ENCODE measurements at places on chromosomes 16 and 17.
A peak's percentile ranks its signal among the peaks of the same experiment; 100 is the strongest.

- no peak for DNase-seq
These were observed 119.2 kb downstream of the RPTOR start for GRCh38 chr17:80663781-80664206.

- no peak for DNase-seq
These were observed 89.9 kb upstream of the ELAC2 start for GRCh38 chr17:13107676-13108235.

DNA sequence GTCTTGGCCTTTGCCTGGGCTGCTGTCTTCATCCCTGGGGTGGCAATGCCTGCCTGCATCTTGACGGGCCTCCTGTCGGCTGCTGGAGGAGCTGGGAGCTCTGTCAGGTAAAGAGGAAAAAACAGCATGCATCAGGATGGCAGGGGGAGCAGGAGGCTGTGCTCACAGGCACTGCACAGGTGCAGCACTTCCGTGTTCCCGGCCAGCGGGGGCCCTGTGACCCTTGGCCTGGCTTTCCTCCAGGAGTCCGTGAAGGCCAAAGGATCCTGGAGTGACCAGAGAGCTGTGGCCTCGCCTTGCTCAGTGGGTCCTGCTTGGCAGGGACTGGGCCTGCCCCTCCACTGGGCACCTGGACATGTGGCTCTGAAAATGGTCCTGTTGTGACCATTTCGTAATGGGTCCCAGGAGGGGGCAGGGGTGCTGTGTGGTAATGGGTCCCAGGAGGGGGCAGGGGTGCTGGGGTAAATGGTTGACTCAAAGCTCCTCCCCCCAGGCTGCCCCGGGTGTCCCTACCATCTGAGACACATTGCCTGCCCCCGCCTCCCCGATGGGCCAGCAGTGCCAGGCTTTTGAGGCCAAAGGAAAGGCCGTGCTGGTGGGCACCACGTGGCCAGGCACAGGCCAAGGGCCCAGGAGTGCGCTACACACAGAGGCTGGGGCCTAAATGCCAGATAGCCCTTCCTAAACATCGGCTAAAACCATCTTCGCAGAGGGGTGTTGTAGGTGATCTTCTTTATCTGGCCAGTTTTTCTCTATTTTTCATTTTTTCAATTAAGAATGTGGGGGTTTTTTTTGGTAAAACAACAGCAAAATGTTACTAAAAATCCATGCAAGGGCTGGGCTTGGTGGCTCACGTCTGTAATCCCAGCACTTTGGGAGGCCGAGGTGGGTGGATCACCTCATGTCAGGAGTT is 4.0 kb upstream of the FASN start:
- DNase-seq = no peak

- DNase-seq = no peak
These were observed 6.2 kb upstream of the CASC3 start for GRCh38 chr17:40134184-40134583.

DNA sequence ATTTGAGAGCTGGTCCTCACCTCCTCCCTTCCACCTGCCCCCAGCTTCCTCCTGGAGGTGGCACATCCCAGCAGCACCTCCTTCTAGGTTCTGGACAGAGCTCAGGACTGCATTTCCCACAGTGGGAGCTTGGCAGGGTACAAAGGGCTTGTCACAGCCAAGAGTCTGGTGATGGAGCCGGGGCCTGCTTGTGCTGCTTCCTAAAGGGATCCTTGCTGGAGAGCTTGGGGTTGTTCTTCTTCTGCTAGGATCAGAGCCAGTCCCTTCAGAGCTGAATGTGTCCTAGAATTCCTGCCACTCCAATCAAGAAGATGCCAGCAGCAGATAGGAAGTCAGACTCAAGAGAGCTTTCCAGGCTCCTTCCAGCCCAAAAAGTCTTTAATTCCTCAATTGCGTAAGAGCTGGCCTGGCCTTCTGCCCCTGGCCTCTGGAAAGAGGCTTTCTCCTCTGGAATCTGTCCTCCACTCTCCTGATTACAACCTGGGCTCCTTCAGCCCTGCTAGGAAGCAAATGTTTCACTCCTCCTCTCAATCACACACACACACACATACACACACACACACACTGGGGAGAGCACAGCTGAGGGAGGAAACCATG is 4.4 kb downstream of the CD300E start:
- DNase-seq = no peak

DNA sequence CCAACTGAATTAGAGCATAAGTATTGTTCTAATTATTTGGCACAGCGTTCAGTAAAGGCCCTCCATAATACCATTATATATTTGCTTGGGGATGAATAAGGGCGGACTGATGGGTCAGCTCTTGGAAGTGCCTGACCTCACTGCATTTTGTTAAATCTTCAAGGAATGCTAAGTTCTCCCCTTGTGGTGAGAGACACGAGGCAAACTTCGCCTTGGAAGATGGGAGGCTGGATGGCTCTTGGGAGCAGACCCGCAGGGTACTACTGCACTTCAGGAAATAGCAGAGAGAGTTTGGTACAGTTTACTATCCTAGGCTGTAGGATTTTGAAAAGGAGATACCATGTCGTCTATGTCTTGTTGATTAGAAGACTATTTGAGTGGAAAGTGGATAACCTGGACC is 87.0 kb upstream of the RPRML start:
- peak; percentile 10 for DNase-seq

DNA sequence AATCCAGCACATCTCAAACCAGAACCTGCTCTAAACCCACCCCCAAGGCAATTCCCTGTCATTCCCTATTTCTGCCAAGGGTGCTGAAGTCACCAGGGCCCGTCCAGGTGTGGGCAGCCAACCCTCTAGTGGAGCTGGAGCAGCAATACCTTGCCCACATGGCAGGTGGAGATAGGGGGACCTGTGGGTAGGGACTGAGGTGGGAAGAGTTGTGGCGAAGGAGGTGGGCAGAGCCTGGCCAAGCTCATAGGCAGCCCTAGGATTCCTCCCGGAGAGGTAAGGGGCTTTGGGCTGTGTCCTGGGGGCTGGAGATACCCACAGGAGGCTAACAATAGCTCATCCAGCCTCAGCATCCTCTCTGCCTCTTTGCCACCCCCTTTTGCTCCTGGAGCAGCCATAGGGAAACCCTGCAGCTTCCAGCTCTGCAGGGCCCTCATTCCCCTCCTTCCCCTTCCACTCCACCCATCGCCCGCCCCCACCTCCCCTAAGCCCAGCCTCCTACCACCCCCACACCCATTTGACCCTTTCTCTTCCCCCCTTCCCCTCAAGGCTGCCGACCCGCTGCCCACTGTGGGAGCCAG is 30.4 kb upstream of the CRHR1 start:
- DNase-seq = no peak

DNA sequence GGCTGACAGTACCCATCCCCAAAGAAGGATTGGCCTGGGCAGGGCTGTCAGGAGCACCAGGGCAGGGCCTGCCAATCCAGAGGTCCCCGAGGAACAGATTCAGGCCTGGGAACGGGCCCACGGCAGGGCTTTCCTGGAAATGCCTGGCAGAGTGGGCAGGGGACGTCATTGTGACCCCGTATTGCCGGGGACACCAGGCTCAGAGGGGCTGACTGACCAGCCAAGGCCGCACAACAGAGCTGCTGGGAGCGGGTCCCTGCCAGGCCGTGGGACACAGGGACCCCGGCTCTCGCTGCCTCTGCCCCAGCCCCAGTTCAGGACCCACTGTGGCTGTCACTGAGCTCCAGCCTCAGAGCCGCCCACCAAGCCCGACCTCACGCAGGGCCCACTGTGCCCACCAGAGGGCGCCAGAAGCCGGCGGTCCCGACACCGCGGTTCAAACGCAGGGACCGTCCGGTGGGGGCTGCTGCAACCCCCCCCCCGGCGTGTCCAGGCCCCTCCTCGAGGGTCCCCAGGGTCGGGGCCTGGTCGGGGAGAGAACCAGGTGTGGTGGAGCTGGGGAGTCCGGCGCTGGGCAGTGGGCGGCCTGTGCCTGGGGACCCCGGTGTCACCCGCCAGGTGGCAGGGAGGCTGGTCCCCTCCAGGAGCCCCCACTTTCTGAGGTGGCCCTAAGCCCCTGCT is 15.2 kb upstream of the SSTR5 start:
- DNase-seq = peak; percentile 7

DNA sequence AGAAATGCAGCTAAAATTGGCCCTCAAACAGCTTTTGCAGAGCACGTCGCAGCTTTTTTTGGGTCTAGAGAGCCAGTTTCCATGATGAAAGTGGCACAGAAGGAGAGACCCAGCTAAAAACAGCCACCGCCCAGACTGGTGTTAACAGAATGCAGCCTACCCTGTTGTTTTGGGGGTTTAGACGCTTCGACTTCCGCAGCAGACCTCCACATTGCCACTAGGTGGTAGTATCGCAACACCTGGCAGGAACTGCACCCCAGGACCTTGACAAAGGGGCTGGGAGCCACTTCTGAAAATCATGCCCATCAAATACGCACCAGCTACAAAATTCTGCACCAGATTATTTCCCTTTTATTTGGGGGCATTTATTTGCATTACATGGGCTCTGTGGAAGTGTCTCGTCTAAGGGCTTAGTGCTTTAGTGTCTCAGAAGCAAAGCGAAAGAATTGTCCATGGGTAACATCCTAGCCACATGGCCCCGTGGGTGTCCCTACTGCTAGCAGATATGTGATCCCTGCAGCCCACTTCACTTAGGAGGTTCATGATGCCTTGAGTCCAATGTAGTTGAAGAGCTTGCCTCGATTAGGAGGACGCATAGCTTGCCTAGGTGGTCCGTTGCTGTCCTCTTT is 167.1 kb downstream of the HAPSTR1 start:
- DNase-seq = peak; percentile 45

DNA sequence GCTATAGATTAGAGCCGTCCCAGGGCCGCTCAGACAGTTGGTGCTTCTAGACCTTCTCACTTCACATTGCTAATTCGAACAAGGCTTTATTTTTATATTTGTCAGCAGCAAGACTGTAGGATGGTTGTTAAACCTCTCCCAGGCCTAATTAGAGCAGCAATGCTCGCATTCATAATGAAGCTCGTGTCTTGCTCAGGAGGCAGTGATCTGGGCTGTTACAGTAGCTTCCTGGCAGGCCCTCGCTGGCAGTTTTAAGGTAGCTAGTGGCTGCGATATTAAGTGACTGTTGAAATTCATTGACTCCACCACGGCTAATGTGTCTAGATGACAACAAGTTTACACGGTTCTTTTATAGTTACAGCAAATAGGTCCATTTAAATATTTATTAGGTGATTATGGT is 23.2 kb upstream of the ANKFN1 start:
- no peak for DNase-seq

DNA sequence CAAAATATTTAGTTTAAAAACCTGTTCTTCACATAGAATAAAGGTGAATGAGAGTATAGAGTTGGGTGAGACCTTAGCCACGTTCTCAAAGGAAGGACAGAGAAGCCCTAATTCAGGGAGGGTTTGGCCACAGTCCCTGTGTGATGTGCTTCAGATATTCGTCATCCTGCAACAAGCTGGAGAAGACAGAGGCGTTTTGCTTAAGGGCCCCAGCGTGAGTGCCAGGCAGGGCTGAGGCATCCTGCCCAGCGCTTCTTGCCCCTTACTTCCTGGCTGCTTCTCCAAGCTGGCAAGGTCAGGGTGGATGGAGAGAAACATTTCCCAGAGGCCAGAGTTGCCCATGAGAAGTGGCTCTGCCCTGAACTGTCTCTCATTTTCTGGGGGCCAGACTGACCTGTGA is 46.9 kb downstream of the AXIN2 start:
- DNase-seq = peak; percentile 58

DNA sequence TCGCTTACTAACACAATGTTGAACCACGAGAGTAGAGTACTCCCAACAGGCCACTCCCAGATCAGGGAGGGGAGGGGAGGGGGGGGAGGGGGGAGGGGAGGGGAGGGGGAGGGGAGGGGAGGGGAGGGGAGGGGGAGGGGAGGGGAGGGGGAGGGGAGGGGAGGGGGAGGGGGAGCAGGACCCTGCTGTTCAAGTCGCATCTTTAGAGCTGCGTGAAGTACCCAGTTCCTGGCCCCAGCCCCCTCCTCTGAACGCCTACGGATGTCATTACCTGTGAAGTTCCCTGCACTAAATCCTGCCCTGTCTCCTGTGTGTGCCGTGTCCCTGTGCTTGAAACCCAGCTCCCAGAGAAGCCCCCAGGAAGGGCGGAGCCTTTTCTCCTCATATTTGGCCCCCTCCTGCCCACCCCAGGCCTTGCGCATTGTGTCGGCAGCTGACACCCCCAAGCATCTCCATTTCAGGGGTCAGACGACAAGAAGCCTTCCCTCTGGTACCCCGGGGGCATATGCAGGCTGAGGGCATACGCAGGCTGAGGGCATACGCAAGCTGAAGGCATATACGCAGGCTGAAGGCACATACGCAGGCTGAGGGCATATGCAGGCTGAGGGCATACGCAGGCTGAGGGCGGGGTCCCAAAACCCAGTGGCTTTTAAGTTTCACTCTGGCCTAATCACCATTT is 330.2 kb downstream of the C16orf95 start:
- peak; percentile 19 for DNase-seq

DNA sequence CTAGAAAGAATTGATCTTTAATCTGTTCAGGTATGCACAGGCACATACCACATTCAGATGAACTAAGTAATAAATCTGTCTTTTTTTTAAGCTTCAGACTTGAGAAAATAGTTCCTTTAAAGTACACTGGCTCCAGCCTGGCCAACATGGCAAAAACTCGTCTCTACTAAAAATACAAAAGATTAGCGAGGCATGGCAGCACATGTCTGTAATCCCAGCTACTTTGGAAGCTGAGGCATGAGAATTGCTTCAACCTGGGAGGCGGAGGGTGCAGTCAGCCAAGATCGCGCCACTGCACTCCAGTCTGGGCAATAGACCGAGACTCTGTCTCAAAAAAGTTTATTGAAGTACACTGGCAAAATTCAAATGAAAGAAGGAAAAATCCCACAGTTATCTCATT is 111.0 kb upstream of the NETO2 start:
- no peak for DNase-seq

- no peak for DNase-seq
These were observed 37.7 kb downstream of the TMEM114 start for GRCh38 chr16:8552487-8553221.

- no peak for DNase-seq
These were observed 8.8 kb upstream of the KRT31 start for GRCh38 chr17:41406205-41406604.

DNA sequence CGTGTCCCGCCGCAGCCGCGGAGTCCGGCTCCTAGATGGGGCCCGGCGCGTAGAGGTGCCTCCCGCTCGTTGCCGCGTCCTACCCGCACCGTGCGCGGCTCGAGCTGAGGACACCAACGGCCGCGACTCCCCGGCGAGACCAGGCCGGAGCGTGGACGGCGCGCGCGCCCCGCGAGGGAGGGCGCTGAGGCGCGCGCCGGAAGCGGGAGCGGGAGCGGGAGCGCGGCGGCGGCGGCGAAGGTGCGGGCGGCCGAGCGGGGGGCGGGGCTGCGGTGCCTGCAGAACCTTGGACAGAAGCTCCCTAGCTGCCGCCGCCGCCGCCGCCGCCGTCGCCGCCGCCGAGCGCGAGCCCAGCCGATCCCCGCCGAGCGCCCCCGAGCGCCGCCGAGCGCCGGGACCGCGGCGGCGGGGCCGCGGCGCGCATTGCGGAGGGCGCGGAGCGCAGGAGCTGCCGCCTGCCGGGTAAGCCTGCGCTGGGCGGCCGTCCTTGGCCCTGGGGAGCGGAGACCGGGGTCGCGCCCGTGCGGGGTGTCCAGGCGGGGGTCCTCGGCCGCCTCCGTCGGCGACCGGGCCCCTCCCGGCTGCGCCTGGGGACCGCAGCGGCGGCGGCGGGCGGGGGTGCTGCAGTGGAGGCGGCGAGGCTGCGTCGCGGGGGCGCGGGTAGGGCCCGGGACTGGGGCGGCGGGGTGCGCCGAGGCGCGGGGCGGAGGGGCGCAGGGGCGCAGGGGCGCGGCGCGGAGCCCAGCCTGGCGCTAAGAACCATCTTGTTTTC is at the start of gene CDK5R1:
Gene CDK5R1, plus strand, starts transcription at position 293 of the 772 bp plus-strand sequence. CDS start 628 bp downstream, outside the sequence.
- peak; percentile 77 for DNase-seq

GRCh38 chr16:4333308-4333638 is 17.4 kb downstream of the GLIS2 start:
- DNase-seq = no peak
